ENCODE measurements at places on chromosomes 4 and X.

- DNase-seq = no peak
These were observed 180.8 kb upstream of the ANXA3 start for GRCh38 chr4:78370631-78371372.

GRCh38 chr4:122005064-122005755 is 53.4 kb upstream of the TRPC3 start:
- DNase-seq = no peak

DNA sequence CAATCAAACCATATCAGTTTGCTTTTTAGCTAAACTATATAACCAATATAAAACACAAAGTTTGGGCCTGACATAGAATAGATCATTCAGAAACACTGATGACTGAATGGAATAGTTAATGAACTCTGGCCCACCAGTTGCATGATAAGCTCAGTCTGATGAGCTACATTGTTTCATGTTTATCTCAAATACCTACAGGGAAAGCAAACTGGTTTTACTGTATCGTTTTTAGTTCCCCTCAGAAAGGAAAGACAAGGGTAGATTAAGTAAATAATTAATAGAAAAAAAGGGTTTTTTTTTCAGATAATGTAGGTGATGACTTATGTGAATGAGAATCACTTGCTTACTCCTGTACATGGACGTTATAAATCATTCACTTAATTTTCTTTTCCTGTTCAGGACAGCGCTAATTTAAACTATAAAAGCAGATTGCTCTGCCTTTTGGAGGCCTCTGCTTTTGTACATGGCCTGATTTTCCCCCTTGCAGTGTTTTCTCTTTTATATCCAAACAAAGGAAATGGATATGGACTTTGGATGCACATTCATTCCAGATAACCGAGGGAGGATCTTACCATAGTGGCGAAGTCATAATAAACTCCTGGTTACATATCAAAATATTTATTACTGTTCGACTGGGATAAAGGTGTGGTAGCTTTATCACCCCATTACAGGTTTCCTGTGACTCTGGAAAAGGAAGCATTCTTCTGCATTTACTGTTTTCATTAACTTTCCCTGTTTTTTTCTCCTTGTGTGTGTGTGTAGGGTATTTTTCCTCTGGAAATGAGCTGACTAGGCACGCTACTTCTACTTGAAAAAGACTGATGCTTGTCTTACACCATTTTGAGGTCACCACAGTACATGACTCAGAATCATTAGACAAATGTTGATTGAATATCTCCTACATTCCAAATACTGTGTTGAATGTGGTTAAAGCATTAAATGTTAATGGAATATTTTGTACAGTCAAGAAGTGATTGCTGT is 373.1 kb upstream of the HS3ST1 start:
- no peak for DNase-seq

- peak; percentile 78 for DNase-seq
These were observed 100.8 kb downstream of the SPIN4 start for GRCh38 chrX:63250253-63250868.

- no peak for DNase-seq
These were observed 16.6 kb upstream of the GTPBP6 start for GRCh38 chrX:334971-335757.

- DNase-seq = no peak
These were observed 3.2 kb downstream of the TAPT1 start for GRCh38 chr4:16222957-16223527.

DNA sequence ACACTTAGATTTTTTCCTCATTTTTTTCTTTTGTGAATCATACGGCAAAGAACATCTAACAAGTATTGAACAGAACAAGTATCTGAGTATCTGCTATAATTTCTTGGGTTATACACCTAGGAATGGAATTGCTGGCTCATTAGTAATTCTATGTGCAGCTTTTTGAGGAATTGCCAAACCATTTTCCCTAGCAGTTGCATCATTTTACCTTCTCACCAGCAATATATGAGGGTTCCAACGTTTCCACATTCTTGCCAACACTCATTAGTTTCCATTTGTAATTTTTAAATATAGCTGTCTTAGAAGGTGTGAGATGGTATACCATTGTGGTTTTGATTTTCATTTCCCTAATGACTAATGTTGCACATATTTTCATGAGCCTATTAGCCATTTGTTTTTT is 41.1 kb upstream of the DCAF8L1 start:
- no peak for DNase-seq

GRCh38 chrX:118976599-118977340 is 2.4 kb downstream of the LONRF3 start:
- peak; percentile 3 for DNase-seq

DNA sequence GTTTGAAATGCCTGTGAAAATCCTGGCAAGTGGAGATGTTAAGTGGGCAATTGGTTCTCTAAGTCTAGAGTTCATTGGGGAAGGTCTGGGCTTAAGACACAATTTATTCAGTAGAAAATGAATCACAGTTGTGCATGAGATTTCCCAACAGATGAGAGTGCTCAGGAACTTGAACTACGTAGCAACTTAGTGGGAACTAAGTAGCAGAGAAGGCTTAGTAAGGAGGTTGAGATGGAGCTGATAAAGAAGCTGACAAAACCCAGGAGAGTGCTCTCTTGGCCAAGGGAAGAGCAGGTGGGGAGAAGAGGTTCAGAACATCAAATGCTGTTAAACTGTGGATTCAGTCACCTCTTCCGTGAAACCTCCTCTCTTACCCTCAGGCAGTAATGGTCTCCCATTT is 33.0 kb downstream of the AFF1 start:
- DNase-seq = no peak

- peak; percentile 36 for DNase-seq
These were observed 53.6 kb downstream of the NSG1 start for GRCh38 chr4:4440333-4441061.

DNA sequence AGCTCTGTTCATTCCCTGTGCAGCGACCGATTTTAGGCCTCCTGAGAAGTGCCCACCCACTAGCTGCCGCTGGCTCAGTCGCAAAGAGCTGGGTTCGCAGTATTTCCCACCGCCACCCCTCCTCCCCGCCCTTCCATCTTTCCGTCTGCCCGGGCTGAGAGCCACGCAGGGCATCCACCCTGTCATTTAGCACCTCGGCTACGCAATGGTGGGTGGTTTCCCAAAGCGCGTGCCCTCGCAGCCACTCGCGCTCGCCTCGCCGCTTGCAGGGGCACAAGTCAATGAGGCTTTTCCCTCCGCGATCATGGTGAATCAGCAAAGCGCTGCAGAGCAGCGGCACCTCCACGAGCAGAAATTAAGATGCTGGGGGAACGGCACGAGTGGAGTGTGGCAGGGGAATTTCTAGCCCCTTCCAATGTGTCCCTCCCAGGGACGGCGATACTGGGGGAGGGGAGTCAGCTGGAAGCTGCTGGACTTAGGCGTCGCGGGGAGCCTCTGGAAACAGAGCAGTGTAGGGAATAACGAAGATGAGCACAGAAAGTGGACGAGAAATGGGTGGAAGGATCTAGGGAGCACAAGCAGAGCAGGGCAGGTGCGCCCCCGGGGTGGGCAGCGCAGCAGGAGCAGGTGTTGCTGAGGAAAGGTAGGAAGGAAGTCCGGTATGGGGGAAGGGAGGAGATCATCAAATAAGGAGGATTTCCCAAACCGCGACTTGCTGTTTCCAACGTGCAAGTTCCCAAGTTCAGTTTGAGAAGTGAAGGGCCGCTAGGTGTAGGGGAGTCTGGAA is 2.4 kb upstream of the PTCHD1 start:
- DNase-seq = no peak

GRCh38 chr4:81675791-81676393 is 204.2 kb upstream of the RASGEF1B start:
- DNase-seq = no peak

DNA sequence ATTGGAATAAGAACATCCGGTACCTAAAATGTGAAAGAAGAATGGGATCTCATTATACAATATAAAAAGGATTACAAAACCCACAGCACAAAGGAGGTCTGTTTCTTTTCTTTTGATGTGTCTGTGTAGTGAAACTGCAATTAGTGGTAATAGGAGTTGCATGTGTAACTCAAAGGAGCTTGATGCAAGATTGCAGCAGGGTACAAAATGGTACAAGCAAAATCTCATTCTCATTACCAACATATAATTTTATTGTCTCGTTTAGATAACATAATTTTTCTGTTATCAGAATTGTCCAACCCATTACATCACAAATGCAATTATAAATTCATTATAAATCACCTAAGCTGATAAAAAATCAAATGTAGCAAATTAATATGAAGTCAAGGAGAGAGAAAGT is 47.1 kb upstream of the CCSER1 start:
- no peak for DNase-seq

- DNase-seq = peak; percentile 84
These were observed 12.7 kb downstream of the TKTL1 start for GRCh38 chrX:154308108-154308946.

GRCh38 chrX:39247536-39247935 is 446.3 kb downstream of the MID1IP1 start:
- DNase-seq = no peak

DNA sequence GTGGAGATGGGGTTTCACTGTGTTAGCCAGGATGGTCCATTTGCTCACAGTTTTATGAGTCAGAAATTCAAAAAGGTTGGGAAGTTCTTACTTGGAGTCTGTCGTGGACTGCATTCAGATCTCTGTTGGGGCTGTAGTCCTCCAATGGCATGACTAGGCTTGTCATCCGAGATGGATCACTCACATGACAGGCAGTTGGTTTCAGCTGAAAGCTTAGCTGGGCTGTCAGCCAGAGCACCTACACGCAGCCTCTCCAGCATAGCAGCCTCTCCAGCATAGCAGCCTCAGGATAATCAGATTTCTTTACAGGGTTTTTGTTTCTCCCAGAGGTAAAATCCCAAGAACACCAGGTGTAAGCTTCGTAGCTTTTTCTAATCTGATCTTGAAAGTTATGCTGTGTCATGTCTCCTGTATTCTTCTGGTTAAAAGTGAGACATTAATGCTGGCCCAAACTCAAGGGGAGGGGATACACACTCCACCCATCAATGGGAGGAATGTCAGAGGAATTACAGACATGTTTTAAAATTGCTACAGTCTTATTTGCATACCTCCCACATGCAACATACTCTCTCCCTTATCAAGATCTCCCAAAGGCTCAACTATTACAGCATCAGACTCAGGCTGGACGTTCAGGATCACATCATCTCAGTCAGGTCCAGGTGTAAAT is 31.6 kb upstream of the SOD3 start:
- no peak for DNase-seq

GRCh38 chr4:105112274-105112673 is 34.4 kb upstream of the TET2 start:
- no peak for DNase-seq

DNA sequence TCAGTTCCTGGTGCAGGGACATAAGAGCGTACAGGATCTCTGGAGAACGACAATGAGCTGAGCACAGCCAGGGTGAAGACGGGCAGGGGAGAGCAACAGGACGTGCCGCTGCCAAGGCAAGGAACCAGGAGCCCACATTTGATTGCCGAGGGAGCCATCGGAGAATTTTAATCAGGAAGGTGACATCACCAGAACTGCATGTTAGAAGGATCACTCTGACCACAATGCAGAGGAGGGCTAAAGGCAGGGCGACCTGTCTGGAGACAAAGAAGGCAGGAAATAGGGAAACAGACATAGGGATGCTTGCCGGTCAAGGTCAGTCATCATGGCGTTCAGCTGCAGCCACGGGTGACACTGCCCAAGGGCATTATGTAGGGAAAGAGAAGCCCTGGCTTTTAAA is 81.4 kb downstream of the RBM47 start:
- DNase-seq = no peak

DNA sequence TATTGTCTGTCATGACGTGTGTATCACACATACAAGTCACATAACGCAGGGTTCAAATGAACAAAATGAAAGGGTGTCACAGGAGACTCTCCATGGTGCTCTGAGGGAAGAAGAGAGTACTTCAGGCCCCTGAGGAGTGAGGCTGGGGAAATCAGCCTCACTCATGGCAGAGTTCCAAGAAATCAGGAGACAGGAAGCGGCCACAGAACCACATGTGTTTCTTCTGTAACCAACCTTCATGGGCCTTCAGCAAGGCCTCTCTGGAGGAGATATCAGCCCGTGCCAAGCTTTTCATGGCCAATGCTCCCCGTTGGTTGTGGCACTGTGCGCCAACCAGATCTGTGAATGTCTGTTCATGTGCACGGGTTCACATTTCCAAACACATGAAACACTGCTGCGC is 76.0 kb downstream of the NAT8L start:
- DNase-seq = peak; percentile 9

DNA sequence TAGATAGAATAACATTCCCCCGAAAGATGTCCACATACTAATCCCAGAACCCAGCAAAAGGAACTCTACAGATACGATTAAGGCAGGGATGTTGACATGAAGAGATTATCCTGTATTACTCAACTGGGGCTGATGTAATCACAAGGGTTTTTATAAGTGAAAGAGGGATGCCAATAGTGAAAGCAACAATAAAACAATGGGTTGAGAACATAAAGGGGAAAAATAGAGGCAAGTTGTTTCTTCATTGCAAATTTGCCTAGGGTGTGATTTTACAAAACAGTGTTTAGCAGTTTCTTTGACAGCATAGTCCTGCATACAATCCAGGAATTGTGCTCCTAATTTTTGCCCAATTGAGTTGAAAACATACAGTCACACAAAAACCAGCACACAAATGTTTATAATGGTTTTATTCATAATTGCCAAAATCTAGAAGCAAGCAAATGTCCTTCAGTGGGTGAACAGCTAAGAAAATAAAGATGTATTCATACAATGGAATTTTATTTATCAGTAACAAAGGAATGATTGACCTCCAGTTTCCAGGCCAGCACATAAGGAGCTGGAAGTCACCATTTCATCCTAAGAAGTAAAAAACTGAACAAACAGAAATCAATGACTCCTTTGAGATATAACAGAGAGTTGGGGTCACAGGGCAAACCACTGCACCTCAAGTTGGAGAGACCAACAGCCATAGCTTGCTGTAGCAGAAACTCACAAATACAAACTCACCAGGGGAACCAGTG is 107.2 kb downstream of the CENPC start:
- no peak for DNase-seq

All from activated CD4-positive, alpha-beta T cell treated with anti-CD3 and anti-CD28 coated beads, Interleukin-2, Interleukin-4, amounts not matched to agents 100 ng/mL and 50 ng/mL, durations not matched to agents 16 hours and 8 hours (primary cell).